ENCODE measurements at places on chromosomes 3 and 15. TPM values are rescaled to one million over a fixed set of nuclear protein-coding genes. Genes with fewer than 3 reads are reported as not detected.

- no peak for DNase-seq
Observed at GRCh38 chr3:109059264-109059663, 58.7 kb downstream of the MORC1 start.

GRCh38 chr3:93969443-93969842 is 4.3 kb downstream of the PROS1 start:
- DNase-seq, result no peak

GRCh38 chr3:330494-331115 is 134.0 kb downstream of the CHL1 start:
- no peak for DNase-seq

DNA sequence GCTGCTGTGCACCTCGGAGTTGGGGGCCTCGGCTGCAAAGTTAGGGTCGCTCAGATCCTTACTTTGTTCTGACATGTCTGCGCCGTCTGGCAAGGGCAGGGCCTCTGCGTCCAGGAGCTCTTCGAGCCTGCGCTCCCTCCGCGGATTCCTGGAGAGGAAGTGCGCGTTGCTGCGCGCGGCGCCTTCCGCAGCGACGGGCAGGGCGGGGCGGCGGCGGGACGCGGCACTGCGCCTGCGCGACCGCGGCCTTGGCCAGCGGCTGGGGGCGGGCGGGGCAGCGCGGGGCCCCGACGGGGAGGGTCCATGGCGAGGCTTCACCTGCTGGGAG is at the start of gene NDN:
Gene NDN (minus strand): TSS at position 163 of the 328 bp plus-strand sequence. CDS start 88 bp downstream, at position 75.
- no peak for DNase-seq

GRCh38 chr3:188583341-188584161 is 429.6 kb downstream of the LPP start:
- DNase-seq, result no peak

DNA sequence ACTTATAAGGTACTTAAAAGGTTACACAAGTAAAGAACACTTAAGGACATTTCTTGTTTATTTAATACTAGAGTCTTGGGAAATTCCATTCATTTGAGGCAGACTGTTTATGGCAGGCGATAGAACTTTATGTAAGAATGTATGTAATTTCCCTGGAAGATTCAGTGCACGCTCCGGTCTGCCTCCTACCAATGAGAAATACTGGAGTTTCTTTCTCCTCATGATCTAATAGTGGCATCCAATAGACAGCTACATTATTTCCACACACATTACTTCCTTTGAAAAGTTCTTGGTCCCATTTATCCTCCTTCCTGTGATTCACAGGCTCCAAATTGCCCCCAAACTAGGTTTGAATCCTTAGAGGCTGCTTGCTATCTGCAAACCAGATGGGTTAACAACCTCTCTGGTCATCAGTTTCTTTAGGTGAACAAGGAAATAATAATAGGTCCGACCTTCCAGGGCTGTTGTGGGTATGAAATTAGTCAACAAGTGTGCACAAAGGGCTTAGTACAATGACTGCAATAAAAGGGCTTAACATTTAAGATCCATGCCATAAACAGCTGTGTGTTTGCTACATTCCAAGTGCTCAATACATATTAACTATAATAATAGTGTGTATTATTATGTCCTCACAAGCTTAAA is 30.7 kb downstream of the EIF4E3 start:
- no peak for DNase-seq

DNA sequence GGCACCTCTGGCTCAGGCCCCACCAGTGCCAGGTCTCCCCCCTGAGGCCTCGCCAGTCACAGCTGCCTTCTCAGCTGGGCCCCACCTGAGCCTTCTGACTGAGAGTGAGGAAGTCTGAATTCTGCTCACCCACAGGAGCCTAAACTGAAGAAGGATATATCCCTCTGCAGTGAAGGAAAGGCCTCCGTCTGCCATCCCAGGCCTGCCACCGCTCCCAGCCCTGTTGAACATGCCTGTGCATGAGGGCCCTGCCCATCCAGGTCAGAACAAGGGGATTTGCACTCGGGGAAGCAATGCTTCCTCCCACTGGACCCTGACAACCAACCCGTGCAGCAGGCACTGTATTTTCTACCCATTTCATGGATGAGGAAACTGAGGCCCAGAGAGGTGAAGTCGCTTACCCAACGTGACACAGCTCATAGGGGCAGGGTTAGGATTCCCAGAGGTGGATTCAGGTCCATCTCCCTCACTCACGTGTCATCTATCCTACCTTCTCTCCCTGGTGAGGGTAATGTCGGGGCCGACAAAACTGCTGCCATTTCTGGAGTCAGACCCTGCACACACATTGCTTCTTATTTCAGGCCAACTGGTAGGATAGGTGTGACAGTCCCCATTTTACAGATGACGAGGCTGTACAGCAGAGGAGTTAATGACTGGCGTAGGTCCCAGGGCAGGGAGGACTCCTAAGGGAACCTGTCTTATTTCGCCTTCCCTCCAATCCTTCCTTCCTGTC is 22.6 kb downstream of the ATP2B2 start:
- DNase-seq, result no peak

- no peak for DNase-seq
Observed at GRCh38 chr15:69976366-69976994, 121.2 kb downstream of the TLE3 start.

DNA sequence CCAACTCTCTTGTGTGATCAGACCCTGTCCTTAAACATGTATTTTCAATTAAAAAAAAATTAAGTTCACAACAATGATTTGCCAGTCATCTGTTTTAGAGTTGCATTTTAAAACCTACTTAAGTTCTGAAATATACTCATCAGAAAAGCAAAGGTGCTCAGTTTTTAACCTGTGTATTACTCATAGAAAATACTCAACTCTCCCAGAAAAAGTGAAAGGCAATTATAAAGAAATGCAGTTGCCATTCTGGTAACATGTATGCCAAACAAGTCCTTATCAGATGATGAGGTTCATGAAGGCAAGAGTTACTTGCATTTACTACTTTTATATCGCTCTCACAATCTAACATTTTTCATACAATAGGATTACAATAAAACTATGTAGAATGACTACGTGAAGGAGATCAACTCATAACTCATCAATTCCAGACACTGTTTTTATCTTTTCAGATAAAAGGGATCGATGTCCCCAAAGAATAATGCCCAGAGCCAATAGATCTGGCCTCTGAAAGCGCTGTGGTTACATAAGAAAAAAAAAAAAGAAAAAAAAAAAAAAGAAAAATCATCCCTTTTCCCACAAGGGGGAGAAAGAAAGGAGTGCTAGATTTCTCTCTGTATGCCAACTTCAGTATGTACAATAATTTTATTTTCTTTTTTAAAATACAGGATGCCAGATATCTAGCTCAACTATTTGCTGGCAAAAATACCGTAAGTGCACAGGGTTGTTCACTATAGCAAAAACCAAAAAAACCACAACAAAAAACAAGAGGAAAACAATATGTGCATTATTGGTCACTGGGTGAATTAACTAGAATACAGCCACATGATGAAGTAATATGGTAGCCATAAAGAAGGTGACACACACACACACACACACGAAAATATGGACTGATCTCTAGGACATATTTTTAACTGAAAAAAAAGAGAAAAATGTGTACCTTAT is 137.4 kb downstream of the NR1I2 start:
- no peak for DNase-seq

GRCh38 chr15:64460206-64460723 is at the start of gene ZNF609:
ZNF609 (plus strand) TSS chr15:64460578; CDS start chr15:64499420, 38,842 bp downstream.
- DNase-seq, result peak; percentile 90

- no peak for DNase-seq
Observed at GRCh38 chr3:107283948-107284347, 93.3 kb upstream of the CCDC54 start.

DNA sequence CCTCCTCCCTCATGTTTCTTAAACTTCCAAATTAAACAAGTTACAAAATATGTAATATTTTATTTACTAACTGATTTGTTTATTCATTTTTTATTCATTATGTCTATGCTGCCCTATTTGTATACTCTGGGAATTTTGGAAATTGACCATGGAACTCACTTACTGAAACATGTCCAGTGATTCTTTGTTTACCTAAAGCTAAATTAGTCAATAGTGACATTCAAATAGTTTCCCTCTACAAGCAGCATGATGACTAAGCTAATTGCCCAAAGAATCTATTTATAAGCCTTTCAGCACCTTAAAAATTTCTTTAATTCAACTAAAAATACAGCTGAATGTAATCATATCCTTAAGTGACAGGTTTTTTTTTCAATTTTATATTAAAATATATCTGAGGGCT is 437.7 kb downstream of the SI start:
- no peak for DNase-seq

- DNase-seq, result no peak
Observed at GRCh38 chr3:8020047-8020841, 481.4 kb upstream of the LMCD1 start.

The ADGRG7 gene
- not detected for total RNA-seq

GRCh38 chr3:37987751-37988179 is 2.8 kb upstream of the VILL start:
- DNase-seq, result no peak

The MUC13 gene
- total RNA-seq, result not detected
